ENCODE measurements at places on chromosomes 1 and 21. TPM values are rescaled to one million over a fixed set of nuclear protein-coding genes. Genes with fewer than 3 reads are reported as not detected.

DNA sequence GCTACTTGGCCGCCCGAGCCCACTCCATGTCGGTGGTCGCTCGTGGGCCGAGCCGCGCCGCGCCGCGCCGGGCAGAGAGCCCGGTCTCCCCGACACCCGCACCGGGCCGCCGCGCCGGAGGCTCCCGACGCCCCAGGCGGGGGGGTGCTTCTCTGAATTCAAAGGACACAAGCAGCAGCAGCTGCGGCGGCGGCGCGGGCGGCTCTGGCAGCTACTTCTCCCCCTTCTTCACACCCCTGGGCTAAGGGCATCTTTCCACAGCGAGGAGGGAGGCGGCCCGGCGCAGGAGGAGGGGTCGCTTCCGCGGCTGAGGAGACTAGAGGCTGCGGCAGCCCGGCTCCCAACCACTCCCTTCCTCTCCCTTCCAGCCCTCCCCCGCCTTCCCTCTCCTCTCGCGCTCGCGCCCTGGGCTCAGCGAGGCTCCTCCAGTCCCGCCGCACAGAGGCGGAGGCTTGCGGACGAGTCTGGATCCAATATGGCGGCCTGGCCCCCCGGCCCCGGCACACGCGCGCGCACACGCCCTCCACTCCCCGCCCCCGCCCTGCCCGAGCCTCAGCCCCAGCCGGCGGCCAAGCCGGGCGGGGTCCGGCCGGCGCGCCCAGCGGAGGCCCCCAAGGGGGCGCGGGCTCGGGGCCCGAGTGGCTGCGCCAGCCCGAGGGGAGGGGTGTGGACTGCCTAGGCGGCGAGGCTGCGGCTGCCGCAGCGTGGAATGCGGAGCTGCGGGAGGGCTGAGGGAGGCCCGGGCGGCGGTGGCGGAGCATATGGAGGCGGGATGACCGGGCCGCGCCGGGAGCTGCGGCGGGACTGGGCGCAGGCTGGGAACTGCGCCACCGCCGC, at the start of gene CDC42BPA:
Gene CDC42BPA (minus strand): TSS at position 477 of the 837 bp plus-strand sequence. CDS start 1,310 bp downstream, outside the sequence.
- no peak for DNase-seq

DNA sequence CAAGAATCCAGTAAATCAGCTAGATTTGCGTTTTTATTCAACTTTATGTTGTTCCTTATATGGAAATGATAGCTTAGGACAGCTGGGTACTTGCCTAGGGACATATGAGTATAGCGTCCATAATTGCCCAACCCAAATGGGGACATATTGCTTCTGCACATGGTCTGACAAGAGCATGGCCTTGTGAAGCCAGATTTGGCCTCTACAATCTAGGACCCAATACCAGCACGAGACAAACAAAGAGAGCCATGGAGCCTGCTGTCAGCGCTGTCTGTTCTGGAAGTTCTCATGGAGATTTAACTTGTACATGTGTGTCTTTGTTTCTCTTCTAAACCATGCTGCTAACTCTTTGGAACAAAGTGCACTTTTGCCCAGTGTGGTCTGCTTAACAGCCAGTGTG, 240.0 kb upstream of the CAMK1G start:
- no peak for DNase-seq

DNA sequence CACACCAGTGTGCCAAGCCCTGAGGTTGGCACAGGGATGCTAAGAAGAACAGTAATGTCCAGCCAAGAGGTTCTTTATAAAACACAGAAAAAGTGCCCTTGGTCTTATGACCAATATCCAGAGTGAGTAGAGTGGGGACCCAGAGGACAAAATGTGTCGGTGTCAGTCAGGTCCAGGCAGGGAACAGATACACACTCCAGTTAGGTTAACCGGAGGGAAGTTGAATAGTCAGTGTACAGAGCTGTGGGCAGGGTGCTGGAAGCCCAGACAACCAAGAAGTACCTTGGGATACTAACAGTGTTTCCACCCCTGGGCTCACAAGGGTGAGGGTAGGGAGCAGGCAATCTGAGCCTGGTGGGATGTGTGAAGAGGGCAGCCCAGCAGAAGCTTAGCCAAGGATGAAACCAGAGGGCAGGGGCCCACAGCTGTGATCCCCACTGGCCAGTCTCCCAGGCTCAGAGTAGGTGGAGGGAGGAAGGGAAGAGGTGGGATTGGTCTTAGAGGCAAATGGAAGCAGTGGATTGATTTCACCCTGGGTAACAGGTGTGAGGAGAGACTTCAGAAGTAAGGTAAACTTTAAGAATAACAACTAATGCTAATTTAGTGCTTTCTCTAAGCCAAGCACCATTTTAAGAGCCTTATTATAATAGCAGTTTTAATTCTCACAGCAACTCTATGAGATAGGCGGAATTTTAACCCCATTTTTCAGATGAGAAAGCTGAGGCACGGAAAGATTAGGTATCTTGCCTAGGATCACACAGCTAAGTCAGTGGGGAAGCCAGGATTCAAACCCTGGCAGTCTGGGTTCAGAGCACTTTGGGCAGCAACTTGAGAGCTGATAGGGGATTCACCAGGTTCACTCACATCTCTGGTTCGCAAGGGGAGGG, 143.4 kb upstream of the HOOK1 start:
- no peak for DNase-seq

GRCh38 chr1:220928320-220928719, 49.1 kb downstream of the HLX start:
- no peak for DNase-seq

DNA sequence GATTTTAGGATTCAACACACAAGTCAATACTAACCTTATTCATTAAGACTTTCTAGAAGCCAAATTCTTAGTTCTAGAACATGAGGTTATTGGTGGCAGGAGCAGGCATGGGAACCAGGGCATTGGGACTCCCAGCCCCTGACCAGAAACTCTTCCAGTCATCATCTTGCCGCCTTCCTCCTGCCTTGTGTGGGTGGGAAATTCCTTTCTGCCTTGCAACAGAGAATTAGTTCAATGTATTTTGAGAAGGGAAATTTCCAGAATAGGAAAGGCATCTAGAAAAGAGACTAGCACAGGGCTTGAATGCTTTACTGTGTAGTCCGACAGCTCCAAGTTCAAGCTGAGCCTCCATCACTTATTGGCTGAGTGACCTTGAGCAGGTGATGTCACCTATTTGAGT, 8.7 kb downstream of the GRHL3 start:
- DNase-seq: no peak

- no peak for DNase-seq
These were observed 1.1 kb downstream of the LRRC8C start for GRCh38 chr1:89633800-89634625.

- no peak for DNase-seq
These were observed 1.9 kb downstream of the PODN start for GRCh38 chr1:53063744-53064515.

DNA sequence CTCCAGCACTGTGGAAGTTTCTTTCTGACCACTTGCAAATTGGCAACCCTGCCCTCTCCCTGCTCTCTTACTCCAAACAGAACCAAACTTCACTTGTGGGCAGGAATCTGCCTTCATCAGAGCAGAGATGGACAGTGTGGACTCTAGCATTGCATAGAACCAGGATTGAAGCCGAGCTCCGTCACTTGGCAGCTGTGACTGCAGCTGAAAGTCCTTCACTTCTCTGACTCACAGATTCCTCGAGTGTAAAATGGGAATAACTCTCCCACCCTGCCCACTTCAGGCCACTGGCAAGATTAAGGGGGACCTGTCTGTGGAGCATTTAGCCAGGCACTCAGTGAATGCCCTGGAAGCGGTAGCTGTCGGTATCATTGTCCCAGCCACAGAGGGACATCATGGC, 75.7 kb upstream of the ZBTB40 start:
- no peak for DNase-seq

GRCh38 chr1:17663646-17664045, 91.5 kb upstream of the ACTL8 start:
- no peak for DNase-seq

DNA sequence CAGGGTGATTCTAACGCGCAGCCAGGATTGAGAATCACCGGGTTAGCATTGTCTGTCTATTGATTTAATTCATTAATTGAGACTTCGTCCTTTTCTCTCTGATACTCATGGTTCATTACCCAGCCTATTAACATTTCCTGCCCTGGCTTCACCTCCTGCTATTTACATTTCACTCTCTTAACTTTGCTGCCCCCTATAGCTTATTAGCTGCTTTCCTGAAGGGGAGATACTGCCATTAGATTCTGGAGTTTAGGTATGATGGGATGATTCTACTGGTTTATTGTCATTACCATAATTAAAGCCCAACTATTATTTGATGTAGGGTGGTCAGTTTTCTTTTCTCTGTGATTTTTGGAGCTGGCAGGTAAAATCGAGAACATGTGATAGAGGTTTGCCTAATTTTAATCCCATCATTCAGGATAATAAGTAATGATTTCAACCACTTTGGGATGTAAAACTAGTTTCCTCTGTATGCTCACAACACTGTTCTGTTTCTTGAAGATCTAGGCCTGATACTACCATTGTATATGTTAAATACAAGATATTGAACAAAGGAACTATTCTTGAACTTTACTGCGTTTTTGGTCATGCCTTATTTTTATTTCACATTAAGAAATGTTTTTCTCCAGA, 6.4 kb downstream of the PPP2R5A start:
- no peak for DNase-seq

GRCh38 chr1:206631085-206631509, 4.2 kb upstream of the DYRK3 start:
- DNase-seq: peak; percentile 68

- no peak for DNase-seq
These were observed 244.4 kb downstream of the NFIA start for GRCh38 chr1:61326713-61327112.

- no peak for DNase-seq
These were observed 27.5 kb upstream of the SLC44A3 start for GRCh38 chr1:94792473-94793295.

HCRTR1 gene
- polyA plus RNA-seq: 0.25 TPM

E2F2 gene
- 3.4 TPM for polyA plus RNA-seq

Measured in forelimb muscle (tissue), 1 donor.